ENCODE measurements at places on chromosomes 4 and X. TPM values are rescaled to one million over a fixed set of nuclear protein-coding genes. Genes with fewer than 3 reads are reported as not detected.

Gene LUZP4
- total RNA-seq: not detected

Gene SLC34A2
- total RNA-seq: not detected

- no peak for DNase-seq
These were observed 114.3 kb downstream of the ELOVL6 start for GRCh38 chr4:110084154-110084553.

- no peak for DNase-seq
These were observed 106.2 kb upstream of the MAML3 start for GRCh38 chr4:140260227-140260626.

GRCh38 chr4:1312821-1313640 lies 23.3 kb downstream of the MAEA start:
- no peak for DNase-seq

DNA sequence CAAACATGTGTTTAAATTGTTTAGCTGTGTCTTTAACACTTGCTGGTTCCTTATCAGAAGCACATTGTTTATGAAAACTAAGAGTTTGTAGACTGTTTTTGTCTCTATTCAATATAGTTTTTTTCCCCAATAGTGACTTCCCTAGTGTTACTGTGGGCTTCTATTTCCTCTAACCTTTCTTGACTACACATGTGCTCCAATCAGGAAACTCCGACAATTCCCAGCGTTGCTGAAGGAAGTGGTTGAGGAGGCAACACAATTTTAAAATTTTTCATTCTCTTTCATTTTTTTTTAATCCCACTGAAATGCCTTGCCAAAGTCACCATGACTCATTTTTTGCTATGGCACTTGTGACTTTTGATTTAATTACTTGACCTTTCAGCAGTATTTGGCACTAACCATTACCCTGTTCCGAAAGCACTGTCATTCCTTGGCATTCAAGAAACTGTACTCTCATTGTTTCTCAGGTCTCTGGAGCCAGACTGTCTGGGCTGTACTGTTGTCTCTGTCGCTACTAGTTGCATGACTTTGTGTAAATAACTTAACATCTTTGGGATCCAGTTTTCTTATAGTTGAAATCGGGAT lies 67.6 kb upstream of the FREM3 start:
- DNase-seq: no peak

DNA sequence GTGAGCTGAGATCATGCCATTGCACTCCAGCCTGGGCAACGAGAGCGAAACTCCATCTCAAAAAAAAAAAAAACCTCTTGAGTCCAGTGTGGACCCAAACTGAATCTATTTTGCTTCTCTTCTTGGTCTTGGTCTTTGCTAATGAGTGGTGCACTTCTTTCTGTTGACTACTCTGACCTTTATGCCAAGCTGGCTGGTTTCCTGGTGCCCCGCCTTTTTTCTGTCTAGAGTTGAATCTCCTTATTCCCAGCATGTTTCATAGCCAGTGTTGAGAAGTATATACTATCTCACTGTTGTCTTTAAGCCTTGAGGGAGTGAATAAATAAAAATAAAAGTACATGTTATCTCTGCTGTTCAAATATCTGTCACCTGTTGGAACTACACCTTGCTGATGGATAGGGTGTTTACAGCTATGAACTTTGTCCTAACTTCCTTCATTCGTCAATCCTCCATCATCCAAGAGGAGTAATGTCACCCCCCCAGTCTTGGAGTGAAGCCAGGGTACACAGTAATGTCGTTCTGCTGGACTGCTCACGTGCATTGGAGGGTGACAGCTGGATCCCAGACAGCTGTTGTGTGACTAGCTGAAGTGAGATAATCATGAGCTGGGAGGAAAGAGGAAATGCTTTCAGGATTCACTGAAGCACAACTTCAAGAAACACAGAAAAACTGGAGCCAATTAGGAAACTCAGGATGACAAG lies 99.3 kb upstream of the PRKG2 start:
- no peak for DNase-seq
